ENCODE measurements at places on chromosomes 2 and 18. TPM values are rescaled to one million over a fixed set of nuclear protein-coding genes. Genes with fewer than 3 reads are reported as not detected.

DNA sequence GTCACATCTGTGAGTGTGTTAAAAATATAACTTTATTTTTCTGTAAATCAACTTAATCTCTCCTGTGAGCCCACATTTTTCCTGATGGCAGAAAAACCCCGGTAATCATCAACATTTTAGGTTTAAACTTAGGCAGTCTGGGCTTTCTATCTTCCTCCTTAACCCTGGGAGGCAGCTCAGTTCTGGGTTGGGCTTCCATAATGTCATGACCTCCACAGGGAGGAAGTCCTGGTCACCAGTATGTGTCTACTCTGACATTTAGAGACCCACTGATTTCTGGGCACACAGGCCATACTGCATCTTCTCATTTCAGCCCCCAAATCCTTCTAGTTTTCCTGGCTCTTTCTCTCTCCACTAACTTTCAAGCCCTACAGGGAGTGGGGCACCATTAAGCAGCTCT is 181.2 kb downstream of the DYSF start:
- ATAC-seq, result no peak

Gene SNTG2
- total RNA-seq, result 6.2 TPM

DNA sequence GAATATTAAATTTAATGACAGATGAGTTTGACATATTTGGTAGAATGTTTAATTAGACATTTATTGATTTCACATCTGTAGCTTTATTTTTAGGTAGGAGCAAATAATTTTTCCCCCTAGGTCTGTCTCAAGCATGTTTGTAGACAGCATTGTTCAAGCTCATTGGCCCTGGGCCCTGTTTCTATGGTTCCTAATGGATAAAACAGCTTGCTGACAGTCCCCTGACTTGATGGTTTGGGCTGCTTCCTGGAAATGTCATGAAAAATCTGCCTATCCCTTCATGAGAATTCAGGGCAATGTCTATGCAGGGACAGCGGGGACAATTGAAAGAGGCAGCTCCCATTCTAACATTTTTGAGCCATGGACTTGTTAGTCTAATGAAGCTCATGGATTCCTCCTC is 14.6 kb upstream of the MEP1B start:
- no peak for ATAC-seq

DNA sequence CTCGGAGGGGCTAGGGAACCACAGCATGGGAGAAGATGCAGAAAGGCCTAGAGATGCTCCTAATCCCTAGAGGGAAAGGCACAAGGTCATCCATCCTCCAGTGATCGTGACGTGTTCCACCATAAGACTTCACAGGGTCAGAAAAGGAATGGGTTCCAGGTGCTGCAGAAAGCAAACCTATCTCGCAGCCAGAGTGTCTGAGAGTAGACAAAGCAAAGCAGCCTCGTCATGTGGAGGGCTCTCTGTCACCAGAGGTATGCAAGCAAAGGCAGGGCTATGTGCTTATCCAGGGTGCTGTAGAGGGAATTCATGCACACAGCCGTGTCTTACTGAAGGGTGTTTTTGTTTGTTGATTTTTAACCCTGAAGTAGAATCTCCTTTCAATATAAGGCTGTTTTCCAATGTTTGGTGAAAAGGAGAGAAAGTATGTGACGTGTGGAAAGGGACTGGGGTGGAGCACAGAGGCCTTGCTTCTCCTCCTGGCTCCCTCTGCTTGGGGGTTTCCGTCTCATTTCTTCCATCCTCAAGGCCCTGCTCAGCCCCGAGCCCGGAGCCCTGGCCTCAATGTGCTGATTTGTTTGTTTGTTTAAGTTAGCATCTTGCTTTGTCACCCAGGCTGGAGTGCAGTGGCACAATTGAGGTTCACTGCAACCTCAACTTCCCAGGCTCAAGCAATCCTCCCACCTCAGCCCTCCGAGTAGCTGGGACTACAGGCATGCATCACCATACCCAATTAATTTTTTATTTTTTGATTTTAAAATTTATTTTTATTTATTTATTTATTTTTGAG is 3.0 kb downstream of the GPR55 start:
- ATAC-seq, result no peak

Gene STARD6
- not detected for total RNA-seq

DNA sequence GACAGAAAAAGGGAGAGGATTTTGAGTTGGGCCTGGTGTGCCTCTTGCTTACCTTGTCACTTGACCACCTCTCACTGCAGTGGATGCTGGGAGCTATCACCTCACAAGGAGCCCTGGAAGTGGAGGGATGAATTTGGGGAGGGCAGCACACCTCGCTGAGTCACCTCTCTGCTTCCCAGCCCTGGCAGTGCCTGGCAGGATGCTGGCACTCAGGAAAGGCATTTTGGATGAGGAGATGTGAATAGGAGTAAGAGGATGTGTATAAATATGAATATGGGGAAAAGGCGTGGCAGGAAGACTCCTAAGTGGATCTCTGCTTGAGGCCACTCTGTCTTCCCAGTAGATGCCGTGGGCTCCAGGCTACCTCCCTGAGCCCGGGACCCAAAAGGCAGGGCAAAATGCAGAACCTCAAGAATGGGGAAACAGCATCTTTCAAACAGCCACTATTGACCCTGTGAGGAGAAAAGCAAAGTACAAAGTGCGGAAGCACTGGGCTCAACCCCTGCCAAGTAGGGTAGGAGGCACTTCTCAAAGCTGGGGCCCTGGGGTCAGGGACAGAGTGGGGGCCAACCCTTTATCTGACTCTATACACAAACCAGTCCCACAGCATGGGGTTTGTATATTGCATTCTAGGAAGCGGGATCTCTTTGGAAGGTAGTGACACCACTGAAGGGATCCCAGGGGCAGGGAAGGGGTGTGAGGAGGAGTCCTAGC is 164.5 kb upstream of the GLI2 start:
- no peak for ATAC-seq

DNA sequence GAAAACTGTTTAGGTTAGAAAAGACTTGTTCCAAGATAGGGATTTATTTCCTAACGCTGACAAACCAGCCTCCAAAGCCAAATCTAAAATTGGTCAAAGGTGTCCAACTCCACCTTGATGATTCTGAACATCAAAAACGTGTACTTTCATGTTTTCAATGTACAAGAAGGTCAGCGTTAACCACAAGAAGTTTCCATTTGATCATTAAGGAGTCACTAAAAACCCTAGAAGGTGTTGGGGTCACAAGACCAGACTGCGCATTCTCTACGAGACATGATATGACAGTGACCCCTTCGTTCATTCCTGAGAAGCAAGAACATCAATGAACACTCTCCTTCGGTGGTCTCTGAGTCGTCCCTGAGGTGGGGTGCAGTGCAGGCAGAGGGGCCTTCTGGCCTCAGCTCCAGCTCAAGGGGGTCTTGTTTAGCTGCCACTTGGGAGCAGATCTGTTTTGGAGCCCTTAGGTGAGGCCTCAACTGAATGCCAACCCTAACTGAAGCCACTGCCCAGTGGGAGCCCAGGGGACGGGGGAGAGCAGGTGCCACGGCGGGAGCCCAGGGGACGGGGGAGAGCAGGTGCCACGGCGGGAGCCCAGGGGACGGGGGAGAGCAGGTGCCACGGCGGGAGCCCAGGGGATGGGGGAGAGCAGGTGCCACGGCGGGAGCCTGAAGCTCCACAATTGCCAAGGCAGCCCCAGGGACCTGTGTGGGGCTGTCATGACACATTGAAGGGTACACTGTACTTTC is 55.2 kb downstream of the PARD6G start:
- no peak for ATAC-seq

DNA sequence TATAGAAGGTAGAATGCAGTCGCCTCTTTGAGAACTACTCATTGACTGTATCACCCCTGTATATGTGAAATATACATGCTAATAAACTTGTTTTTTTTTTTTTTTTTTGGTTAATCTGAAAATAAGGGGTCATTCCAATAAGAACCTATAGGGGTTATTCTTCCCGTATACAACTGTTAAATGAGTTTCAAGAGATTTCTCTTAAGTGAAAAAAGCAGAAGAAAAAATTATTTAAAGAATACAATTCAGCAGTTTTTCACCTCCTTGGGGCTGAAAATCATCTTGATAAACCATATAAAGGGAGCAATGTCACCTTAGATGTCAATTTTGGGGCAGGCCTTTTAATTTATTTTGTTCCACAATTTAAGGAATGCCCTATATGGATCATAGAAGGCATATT is 66.5 kb downstream of the SEPTIN10 start:
- no peak for ATAC-seq

GRCh38 chr2:201261471-201261870 is 1.1 kb downstream of the CASP8 start:
- ATAC-seq, result no peak

DNA sequence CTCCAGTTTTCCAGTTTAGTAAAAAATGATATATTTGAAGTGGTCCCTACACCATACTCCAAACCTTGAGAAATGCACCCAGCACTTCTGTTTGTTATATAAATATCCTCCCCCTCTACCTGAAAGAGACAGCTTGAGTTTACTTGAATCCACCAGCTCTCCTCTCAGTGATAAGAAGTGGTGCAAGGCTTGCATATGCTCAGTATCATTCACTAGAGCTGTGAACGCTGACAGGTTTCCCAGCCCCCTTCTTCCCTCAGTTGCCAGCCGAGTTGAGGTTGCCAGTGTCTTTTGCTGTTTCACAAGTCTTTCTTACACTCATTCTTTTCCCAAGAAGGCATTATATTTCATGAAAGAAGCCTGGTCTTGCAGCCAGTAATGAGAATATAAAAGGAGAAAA is 880.0 kb downstream of the LRRTM4 start:
- ATAC-seq, result no peak

DNA sequence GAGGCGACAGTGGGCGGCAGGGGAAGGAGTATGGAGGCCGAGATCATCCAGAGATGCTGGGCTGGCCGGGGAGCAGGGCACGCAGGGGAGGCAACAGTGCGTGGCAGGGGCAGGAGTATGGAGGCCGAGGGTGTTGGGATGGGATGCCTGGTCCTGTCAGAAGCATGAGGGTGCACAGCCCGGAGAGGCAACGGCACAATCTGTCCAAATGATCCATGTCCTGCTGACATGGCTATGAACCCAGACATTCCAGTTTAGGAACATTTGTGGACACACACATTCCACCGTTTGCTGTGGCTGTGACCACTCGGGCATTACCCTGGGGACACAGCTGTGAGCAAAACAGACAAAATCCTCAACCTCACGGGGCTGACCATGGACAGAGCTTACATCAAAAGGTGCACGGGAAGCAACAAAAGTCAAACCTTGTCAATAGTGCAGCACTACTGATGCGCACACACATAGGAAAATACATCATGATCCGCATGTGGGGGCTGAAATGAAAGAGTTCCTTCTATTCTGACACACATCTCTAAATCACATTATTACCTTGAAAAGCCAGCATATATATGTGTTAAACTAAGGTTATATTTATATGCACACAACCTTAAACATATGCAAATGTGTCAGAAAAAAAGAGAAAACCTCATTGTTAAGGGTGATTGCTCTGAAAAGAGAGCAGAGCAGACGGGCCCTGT is 144.0 kb upstream of the GPC1 start:
- ATAC-seq, result no peak

DNA sequence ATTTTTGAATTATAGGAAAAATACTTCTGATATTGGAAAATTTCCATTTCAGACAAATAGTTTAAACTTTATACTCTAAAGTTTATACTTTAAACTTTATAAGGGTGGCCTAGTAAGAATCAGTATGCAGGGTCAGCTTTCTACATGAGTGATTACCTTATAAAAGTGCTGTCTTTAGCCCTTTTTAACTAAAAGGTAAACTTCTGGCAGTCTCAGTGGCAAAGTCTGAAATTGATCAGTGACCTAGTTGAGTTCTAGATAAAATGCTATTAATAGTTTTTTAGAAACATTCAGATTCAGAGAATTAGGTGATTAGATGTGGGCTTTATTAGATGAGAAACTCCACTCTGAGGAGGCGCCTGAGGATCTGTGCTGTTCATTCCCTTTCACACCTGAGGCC is 15.5 kb downstream of the GORASP2 start:
- ATAC-seq, result no peak

Gene SERPINB11
- not detected for total RNA-seq

Gene MEIS1
- total RNA-seq, result 114 TPM

Gene VAMP5
- total RNA-seq, result 56.5 TPM

Gene EPG5
- 24.0 TPM for total RNA-seq

DNA sequence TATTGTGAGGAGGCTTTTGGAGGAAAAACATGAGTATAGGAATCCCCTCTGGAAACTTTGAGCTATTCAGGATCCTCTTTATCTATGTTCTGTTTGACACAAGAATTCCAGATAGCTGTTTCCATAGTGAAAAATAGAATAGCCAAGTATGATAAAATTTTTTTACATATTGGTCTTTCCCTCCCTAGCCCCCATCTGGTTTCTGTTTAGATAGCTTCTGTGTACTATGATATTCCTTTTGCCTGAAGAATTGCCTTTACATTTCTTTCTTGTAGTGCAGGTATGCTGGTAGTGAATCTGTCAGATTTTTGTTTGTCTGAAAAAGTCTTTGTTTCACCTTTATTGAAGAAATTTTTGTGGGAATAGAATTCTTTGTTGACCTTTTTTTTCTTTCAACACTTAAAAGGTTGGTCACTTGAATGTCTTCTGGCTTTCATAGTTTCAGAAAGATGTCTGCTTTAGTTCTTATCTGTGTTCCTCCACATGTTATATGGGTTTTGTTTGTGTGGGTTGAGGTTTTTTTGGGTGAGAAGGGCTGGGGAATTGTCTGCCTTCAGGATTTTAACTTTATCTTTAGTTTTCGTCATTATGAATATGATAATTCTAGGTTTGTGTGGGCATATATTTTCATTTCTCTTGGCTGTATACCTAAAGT is 29.9 kb upstream of the FBLN7 start:
- ATAC-seq, result no peak

GRCh38 chr2:223096235-223096970 is 44.4 kb downstream of the KCNE4 start:
- ATAC-seq, result no peak

Gene HTR2B
- 6.8 TPM for total RNA-seq

Gene UGT1A4
- not detected for total RNA-seq

DNA sequence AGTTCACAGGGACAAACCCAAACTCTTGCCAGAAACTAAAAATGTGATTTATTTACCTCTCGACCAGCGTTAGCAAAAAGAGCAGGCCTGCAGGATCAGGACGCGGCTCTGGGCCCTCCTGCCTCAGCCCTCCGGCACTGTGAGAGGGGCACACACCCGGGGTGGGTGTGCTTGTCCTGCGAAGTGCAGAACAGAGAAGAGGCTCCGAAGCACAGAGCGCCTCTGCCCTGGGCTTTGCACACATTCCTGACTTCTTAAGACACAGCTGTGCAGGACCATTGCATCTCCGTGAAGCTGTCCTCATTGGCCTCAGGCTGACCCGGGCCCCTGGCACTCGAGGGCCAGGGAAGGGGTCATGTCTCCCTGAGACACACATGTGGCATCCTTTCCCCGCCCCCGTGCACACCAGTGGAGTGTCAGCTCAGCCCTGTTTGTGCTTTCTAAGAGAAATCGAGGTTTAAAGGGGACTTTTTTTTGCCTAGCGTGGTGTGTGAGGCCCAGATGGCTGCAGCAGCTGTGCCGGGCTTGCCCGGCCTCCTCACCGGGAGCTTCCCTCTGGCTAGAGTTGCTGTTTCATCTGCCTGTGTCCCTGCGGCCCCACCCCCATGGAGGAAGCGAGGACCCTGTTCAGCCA is 9.9 kb upstream of the NFATC1 start:
- no peak for ATAC-seq

Gene FAM228A
- total RNA-seq, result 3.7 TPM

GRCh38 chr2:176579608-176580007 is 310.4 kb downstream of the MTX2 start:
- ATAC-seq, result no peak

Data from gastroesophageal sphincter (tissue), 4 donors.